Putamen (tissue), 1 donor: ENCODE measurements at places on chromosomes 2 and 18.
A peak's percentile ranks its signal among the peaks of the same experiment; 100 is the strongest.

DNA sequence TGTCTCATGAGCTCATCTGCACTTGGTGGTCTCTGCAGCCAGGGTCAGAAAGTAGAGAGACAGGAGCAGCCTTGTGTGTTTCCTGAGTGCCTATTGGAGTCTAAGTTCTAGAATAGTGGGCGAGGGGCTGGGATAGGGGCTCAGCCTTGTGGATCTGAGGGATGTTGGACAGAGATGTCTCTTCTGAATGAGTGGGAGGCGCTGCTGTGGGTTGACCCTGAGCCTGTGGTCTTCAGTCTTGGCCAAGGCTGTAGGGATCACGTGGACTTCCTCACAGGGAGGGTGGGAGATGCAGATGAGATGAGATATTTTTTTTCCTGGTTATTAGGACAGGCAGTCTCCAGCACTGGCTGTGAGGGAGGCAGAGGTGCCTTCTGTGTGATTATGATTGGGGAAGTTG lies 61.8 kb downstream of the RNF144A start:
- no peak for DNase-seq

GRCh38 chr2:3470856-3471737 lies 48.2 kb downstream of the ADI1 start:
- no peak for DNase-seq

- no peak for DNase-seq
These were observed 25.1 kb downstream of the ASXL2 start for GRCh38 chr2:25853038-25853638.

DNA sequence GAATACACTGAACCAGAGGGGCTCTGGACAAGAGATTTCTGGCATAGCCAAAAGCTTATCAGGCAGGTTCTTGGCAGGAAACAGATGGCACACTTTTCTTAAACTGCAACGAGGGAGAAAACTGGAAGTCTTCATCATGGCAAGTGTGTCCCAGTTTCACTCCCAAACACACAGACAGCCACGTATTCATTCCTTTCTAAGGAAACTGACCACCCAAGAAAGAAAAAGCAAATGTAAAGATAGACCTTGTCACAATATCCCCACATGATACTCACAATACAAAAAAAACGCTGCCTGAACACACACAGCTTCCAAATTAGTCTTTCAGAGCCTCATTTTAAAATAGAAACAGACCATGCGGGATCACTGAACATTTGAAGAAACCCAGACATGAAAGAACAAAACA lies 40.6 kb upstream of the RTTN start:
- DNase-seq: no peak

- DNase-seq: peak; percentile 28
These were observed 28.0 kb downstream of the GCG start for GRCh38 chr2:162123806-162124758.

DNA sequence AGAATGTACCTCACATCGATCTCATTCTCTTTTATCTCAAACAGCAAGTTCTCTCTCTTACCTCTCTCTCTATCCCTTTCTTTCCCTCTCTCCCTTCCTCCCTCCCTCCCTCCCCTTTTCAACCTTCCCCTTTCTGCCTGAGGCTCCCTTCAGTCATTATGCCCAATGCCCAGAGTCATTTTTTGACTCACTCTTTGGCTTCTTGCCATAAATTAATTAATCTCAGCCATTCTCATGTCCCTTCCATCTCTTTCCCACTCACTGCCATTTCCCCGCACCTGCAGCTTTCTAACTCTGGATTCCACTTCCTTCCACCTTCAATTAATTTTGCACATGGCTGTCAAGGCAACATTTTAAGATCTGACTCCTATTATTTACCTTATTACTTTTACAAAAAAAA lies 60.1 kb downstream of the EVA1A start:
- DNase-seq: no peak

DNA sequence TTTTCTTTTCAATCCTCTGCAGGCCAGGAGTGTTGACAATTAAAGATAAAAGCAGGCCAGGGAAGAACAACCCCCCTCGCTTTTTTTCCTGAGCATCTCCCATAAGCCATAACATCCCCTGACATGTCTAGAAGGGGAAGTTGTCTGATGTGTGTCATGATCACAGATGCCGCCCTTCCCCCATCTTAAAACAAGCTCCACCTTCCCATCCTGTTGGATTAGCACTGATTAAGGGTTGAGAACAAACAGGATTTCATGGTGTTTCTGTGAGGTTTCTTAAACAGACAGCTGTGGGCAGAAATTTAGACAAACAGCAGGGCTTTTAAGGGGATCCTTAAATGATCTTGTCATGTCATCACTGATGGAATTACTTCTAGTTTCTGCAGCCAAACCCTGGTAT lies 59.4 kb upstream of the UPP2 start:
- DNase-seq: no peak

GRCh38 chr18:3603421-3604234 lies 153.7 kb downstream of the TGIF1 start:
- DNase-seq: peak; percentile 79

GRCh38 chr18:74698881-74699280 lies 101.2 kb downstream of the ZNF407 start:
- no peak for DNase-seq

DNA sequence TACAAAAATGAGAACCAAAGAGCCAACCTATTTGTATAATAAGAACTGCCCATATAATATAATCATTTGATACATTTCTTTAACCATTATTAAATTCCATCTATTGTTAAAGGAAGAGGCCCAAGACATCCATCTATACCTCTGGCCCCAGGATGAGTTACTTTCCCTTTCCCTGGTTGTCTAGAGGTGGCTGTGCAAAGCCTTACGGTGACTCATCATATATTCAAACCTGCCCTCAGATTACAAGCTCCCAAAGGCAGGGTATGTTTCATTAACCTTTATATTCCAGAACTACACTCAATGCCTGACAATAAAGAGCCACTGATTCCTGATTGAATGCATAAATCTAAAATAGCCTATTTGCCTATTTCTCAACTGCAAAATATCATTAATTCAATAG lies 105.8 kb upstream of the PID1 start:
- DNase-seq: no peak

GRCh38 chr2:127187081-127187775 lies 32.9 kb downstream of the CYP27C1 start:
- no peak for DNase-seq

DNA sequence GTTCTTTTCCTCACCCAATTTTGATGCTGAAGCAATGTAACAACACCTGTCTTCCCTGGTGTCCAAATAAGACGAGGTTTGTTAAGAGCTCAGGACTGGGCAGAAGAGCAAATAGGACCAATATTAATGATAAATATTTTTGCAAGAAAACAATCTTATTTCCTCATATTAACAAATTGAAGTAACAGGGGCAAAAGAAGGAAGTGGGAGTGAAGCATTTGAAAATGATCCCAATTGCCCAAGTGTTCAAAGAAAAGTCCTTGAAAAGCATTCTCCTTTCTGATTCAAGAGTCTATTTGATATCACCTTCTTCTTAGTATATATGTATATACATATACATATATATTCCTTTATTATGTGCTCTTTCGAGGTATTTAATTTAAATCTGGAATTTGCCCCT lies 418.8 kb downstream of the ARHGAP15 start:
- no peak for DNase-seq

DNA sequence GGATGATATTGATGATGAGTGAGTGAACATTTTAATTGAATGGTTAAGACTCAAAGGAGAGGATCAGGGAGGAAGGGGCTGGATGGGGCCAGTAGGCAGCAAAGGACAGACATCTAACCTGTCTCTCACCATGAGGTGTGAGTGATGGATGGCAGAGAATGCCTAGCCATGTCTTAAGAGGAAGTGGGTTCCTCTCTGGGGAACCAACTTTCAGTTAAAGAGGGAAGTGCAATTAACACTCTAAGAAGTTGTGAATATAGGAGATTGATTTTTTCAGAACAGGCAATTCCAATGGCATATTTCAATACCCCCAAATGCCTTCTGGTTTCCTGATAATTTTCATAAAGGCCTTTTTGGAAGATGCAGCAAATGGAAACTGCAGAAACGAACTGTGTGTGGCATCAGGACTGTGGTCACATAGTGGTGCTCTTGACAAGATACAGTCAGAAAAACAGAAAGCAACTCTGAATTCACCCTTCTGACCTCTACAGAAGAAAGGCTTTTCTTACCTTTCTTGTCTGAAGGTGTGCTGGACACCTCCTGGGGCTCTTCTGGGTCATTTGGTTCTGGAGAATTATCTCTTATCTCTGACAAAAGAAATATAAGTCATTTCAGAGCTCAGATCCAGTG lies 10.2 kb downstream of the SP110 start:
- DNase-seq: no peak

GRCh38 chr18:29494371-29494770 lies 1317.4 kb upstream of the CDH2 start:
- no peak for DNase-seq

GRCh38 chr2:68282811-68283418 lies 30.6 kb upstream of the PPP3R1 start:
- no peak for DNase-seq

DNA sequence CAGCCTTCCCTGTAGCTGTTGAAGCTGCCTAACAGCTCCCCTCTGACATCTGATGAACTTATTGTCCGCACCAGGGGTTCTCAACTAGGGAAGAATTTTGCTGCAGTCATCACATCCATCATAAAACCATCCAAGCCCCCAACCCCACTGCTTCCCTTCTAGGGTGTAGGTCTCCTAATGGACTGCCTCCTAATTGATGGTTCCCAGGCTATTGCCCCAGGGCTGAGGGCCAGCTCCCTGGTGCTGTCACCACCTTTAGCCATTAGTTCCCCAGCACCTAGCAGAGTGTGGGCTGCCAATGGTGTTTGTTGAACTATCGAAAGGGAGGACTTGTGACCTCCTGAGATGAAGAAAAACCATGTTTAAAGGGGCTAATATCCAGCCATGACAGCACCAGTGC lies 125.9 kb downstream of the NCKAP5 start:
- DNase-seq: no peak

DNA sequence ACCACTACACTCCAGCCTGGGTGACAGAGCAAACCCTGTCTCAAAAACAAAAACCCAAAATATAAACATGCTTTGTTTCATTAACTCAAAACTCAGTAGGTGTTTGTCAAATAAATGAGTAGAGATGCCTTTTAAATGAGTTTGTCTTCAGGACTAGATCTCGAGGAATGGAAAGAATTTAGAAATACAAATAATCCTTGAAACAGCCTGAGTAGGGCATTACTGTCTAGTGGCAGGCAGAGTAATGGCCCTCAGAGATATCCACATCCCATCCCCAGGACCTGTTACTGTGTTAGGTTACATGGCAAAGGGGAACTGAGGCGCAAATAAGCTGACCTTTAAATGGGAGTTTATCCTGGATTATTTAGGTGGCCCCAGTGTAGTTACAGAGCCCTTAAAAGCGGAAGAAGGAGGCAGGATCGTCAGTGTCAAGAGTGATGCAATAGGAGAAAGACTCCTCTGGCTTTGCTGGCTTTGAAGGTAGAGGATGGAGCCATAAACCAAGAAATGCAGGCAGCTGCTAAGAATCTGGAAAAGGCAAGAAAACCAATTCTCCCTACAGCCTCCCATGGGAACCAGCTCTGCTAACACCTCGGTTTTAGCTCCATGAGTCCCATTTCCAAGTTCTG lies 63.0 kb downstream of the CABLES1 start:
- no peak for DNase-seq

GRCh38 chr2:119416299-119416923 lies 15.2 kb upstream of the TMEM37 start:
- no peak for DNase-seq

GRCh38 chr2:138157372-138157771 lies 193.1 kb downstream of the HNMT start:
- no peak for DNase-seq

DNA sequence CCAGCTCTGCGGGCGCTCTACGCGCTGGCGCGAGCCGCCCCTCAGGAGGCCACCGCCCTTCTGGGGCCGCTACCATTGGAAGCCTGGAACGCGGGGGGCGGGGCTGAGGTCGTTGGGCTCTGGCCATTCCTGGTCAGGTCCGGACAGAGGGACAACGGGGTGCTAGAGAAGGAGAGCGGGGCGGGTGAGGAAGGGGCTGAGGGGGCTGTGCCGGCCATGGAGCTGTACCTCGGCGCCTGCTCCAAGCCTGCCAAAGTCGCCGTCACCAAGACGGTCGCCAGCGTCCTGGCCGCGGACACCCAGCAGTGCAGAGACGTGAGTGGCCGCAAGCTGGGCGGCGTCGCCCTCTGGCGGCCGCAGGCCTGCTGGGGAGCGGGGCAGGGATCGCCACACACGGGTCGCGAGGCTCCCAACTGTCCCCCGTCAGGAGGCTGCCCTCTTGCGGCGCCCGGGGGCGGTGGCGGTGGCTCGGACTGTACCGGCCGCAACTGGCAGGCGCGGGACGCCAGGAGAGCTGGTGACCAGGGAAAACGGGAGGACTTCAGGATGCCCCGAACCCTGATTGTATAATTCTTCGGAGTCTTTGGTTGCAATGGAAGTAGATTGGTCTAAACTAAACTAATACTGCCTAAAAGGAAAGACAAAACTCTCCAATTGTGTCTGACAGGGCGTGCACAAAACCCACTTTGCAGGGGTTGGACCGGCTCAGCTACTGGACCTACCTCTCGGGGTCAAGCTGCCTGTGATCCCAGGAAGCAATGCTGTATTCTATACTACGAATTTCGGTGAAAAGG lies at the start of gene FSIP2:
FSIP2 (plus strand) TSS at position 126 of the 794 bp plus-strand sequence; CDS start at position 217, 91 bp downstream.
- no peak for DNase-seq

DNA sequence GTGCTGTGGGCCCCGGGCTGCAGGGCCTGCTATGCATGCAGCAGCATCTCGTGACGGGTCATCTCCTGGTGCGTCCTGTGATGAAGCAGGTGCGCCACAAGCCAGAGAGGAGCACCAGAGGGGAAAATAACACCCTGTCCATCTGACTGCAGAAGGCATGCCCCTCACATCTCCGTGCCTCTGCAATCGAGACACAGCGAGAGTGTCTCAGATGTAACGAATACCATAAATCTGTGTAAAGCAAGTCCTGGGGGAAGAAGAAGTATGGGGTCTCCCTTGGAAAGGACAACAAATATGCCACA lies 137.5 kb downstream of the PTGR3 start:
- DNase-seq: no peak

- no peak for DNase-seq
These were observed 1131.3 kb downstream of the DPP10 start for GRCh38 chr2:115573756-115574155.

GRCh38 chr2:196653843-196654242 lies 14.3 kb downstream of the CCDC150 start:
- DNase-seq: no peak

DNA sequence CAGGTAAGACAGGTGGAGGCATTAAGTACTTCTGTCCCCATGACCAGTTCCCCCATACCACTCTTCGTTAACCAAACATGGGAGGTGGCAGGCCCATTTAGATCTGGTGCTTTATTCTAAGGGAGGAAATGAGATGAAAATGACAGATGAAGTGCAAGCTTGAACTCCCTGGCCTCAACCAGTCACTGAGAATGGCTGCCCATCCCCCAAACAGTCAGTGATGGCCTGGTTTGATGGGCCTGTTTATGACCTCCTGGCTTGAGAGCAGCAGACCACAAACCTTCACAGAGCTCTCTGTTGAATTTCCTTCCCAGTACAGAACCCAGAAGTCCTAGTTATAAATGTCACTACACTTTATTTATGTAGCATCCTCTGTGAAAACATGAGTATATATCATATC lies 31.1 kb downstream of the EPAS1 start:
- DNase-seq: no peak
